ENCODE measurements at places on chromosomes 4 and X.

DNA sequence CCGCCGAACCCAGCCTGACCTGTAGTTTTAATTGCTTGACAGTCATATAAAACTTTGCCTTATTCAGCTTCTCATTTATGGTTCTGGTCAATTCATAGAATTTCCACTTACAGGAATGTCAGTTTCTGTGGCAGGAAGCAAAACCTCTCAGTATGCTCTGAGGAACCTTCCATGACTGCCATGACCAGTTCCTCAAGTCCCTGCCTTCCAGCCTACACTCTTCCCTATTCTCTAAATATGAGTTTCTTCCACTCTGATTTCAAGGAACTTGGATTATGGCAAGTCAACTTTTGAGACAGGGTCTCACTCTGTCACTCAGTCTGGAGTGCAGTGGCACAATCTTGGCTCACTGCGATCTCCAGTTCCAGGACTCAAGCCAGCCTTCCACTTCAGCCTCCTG, 26.0 kb upstream of the NSUN7 start:
- DNase-seq: no peak

GRCh38 chr4:39025552-39026085, 6.6 kb downstream of the TMEM156 start:
- DNase-seq: no peak

GRCh38 chr4:28444886-28445496, 1584.3 kb downstream of the STIM2 start:
- DNase-seq: no peak

DNA sequence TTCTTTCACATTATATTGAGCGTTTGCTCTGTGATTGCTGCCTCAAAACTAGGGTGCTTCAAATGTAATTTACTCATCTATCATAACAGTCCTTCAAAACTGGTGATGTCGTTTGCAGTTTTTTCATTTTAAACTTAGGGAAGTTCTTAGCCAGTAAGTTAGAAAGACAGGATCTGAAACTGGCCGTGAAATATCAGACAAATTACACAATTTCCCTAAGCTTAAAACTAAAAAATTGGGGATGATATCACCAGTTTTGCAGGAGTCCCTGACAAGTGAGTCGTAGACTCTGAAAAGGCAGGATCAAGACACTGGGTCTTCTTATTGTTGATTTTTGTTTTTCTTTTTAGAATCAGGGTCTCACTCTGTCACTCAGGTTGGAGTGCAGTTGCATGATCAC, 44.8 kb downstream of the MOB1B start:
- DNase-seq: no peak

GRCh38 chrX:16445166-16445752, 204.7 kb upstream of the S100G start:
- no peak for DNase-seq

GRCh38 chrX:344371-344901, 25.8 kb upstream of the GTPBP6 start:
- no peak for DNase-seq

DNA sequence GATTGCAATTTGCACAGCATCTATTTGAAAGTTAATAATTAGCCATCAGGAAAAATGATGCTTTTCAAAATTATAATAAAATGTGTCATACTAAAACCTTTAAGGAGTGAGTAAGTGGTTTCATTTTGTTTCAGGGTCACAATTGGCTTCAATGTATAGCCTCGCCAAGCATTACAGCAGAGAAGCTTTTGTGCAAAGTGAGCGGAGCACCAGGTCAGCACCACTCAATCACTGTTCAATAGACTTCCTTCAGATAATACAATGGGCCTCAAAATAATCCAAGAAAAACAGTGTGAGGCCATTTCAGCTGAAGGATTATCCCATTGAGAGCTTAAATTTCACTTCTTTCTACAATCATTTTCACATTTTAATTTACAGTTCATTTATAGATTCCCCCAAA, 409.2 kb upstream of the SLIT2 start:
- DNase-seq: no peak

- no peak for DNase-seq
Observed at GRCh38 chrX:148067285-148067684, 86.1 kb downstream of the FMR1NB start.

- no peak for DNase-seq
Observed at GRCh38 chr4:82484996-82485783, 54.8 kb downstream of the ENOPH1 start.

- DNase-seq: no peak
Observed at GRCh38 chr4:182688081-182688480, 229.1 kb downstream of the DCTD start.

DNA sequence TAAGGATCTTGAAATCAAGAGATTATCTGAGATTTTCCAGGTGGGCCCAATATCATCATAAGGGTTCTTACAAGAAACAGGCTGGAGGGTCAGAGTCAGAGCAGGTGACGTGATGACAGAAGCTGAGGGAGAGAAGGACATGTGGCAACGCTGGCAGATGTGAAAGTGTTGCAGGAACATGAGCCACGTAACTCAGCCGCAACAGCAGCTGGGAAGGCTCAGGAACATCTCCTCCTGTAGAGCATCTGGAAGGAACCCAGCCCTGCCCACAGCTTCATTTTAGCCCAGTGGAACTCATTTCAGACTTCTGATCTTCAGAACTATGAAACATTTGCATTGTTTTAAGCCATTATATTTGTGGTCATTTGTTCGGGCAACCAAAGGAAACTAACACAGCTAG, 156.3 kb upstream of the VEGFC start:
- DNase-seq: no peak

- DNase-seq: no peak
Observed at GRCh38 chrX:69503228-69503781, 821 bp upstream of the NALF2 start.

GRCh38 chrX:43557792-43558191, 98.3 kb upstream of the MAOA start:
- no peak for DNase-seq

DNA sequence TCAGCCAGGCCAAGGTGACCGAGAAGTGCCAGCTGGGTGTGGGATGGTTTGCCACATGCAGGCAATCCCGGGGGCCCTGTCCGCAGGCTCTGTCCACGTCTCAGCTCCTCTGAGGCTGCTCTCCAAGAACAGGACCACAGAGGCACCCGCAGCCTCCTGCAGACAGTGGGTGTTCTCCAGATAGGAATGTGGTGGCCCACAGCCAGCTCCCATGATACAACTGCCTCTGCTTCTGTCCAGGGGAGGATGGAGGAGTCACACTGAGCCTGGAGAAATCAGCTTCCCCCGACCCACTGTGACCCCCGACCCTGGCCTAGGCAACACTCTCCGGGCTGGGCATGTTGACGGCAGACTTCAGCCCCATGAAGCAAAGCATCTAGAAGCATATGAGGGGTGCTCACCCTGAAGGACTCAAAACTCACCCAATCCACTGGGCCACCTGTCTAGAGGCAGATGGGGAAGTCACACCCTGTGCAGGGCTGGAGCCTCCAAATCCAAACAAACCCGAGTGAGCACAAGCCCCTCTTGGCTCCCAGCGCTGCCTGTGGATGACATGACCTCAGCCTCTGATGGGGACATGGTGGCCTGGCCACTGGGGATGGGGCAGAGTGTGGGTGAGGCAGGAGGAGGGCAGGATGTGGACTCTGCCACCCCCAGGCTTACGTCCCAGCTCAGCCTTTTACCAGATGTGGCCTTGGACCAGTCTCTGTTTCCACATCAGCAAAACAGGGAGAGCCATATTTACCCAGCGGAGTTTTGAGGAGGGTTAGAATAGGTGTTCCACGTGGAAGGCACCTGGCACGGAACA, 102.3 kb downstream of the PSAPL1 start:
- no peak for DNase-seq

DNA sequence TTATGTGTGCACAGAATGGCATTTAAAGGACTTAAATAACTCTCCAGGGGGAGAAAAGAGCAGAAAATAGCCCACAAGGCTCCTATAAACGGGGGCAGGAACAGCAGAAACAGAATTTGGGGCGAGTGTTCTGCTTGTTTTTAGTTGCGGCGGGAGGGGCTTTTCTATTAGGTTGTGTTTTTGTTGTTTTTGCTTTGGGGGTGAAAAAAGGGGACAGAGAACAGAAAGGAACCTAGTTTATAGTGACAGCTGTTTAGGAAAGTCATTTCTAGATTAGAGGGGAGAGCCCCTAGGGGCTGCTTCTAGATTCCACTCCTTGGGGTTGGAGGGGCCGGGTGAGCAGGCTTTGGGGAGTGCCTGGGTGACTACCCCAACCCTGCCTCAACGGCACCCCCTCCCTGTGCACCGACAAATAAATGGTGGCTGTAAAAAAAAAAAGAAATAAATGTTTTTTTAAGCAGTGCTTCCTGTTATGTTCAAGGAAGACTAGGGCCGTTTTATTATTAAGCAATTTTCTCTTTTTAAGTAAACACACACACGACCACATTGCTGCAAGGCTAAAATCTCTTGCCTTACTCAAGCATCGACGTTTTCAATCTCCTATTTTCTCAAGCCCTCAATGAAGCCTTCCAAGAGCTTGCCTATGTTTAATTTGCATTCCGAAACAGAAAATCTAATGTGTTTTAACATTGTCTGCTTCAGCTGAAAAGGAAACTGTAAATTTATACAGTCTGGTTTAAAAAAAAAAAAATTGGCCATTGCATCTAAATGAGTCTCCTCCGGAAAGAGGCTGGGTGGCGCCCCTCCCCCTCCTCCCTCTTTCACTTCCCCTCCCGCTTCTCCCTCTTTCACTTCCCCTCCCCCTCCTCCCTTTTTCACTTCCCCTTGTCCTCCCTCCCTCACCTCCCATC, 123.3 kb upstream of the TBL1X start:
- DNase-seq: peak; percentile 10

DNA sequence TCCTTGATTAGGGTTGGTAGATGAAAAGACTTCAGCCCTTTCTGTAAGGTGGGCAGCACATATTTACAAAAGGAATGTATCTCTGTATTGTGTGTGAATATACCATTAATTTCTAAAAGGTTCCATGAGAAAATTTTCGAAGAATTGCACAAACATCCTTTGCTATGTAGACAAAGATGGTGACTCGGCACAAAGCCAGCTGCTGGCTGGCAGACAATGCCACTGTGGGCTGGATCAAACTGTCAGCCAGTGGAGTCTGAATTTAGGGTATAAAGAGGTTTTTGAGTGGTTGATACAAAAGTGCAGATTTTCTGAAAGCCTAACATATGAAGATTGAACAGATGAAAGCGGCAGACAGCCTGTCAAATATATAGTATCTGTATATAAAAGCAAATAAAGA, 5.6 kb upstream of the TXK start:
- no peak for DNase-seq

GRCh38 chr4:157121401-157121800, 45.5 kb downstream of the GLRB start:
- DNase-seq: no peak

DNA sequence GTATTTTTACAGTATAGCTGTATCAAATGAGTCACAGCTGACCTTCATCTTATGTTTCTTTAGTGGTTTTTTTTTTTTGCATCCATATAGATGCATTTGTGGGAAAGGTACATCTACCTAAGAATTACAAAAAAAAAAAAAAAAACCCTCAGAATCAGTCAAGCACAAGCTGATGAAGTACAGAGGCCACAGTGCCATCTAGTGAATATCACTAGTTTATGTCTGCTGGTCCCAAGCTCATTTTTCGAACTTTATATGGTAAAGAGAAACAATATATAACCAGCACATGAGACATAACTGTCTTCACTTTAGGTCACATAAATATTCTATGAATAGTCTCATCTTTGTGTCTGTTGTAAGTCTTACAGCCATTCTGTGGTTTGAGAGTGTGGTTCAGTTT, 220.1 kb downstream of the DLG3 start:
- no peak for DNase-seq

DNA sequence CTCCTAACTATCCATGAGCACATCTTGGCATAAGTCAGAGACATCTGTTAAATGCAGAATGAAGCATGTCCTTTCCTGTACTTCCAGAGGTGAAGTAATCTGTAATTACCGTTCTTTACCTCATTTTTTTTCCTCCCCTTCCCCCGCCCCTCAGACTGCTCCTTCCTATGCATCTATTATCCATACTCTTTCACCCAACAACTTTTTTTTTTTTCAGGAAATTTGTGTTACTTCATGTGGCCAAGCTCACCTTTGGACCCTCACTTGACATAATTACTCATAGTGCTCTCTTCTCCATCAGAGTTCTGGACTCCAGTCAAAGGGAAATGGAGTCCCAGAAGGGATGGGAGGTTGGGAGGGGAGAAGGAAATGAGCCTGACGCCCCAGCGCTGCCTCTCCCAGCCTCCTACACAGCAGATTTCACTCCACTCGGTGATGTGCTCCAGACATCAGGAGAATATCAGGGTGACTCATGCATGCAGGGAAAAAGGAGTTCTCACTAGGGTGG, 568.8 kb downstream of the STIM2 start:
- DNase-seq: no peak

DNA sequence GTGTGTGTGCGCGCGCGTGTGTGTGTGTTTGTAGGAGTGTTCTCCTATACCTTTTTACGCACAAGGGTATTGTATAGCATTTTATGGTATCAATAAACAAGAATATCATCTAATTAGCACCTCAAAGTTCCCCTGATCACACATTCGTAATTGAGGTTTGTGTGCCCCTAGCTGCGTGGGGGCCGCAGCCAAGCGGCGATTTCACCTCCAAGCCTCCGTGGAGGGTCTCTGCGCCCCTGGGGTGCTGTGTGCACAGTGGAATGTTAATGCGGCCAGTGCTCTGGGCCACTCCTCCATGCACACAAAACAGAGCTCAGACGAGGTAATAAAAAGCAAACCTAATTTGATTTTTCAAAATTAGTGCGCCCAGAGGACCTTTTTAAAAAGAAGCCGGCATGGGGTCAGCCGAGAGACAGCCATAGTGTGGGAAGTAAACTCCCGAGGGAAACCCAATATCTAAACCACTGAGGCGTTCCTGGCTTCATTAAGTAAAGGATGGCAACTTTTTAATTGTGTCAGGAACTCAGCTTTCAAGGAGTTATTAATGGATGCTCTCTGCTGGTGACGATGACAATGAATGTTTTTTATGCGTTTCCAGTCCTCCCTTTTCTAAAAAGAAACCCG, 110.6 kb downstream of the SORCS2 start:
- DNase-seq: no peak

GRCh38 chr4:78624048-78624447, 72.5 kb downstream of the ANXA3 start:
- no peak for DNase-seq

DNA sequence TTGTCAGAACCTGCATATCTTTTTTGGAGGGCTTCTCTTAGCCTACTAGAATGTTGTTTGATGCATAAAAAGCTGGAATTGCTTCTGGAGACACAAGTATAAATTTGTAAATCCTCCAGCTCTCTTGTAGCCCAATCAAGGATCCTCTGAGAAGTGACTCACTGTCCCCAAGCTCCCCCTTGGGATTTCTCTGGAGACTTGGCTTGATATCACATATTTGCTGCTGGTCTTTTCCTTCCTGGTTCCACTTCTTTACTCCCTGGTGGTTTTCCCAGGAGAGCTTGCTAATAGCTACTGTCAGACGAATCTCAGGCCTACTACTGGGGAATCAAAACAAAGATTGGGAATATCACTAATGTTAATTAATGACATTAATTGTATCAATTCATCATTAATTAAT, 173.1 kb downstream of the STK32B start:
- no peak for DNase-seq

- DNase-seq: no peak
Observed at GRCh38 chrX:31580726-31581125, 508.9 kb upstream of the FTHL17 start.

Data from activated gamma-delta T cell (primary cell).